ENCODE measurements at places on chromosomes 3 and 15. TPM values are rescaled to one million over a fixed set of nuclear protein-coding genes. Genes with fewer than 3 reads are reported as not detected.

The GNAT1 gene
- 0.48 TPM for total RNA-seq

The RCN2 gene
- 58.8 TPM for total RNA-seq

The CKMT1A gene
- 2.8 TPM for total RNA-seq

The MUSTN1 gene
- 0.14 TPM for total RNA-seq

The CCDC54 gene
- total RNA-seq, result not detected

The PPP1R14D gene
- 0.21 TPM for total RNA-seq

The ANKRD63 gene
- total RNA-seq, result 0.20 TPM

The PHLDB2 gene
- 13.4 TPM for total RNA-seq

The CDHR4 gene
- 0.24 TPM for total RNA-seq

The DGKG gene
- total RNA-seq, result 5.8 TPM

All from A549 treated with dexamethasone at 1 μM for 4 hours (cell line).